Activated T-helper 17 cell treated with anti-CD3 and anti-CD28 coated beads, Interleukin-2, amount 50 U/mL, for 72 hours (primary cell): ENCODE measurements at places on chromosomes 2 and 18.

- no peak overlapping the region for H3K4me3 ChIP-seq
- ATAC-seq, result no peak
- H3K27ac ChIP-seq, result no peak overlapping the region
- H3K36me3 ChIP-seq, result no peaks in the 10 kb centered on the region
- no peaks in the 10 kb centered on the region for H3K27me3 ChIP-seq
Observed at GRCh38 chr2:163175294-163175693, 336.7 kb upstream of the KCNH7 start.

DNA sequence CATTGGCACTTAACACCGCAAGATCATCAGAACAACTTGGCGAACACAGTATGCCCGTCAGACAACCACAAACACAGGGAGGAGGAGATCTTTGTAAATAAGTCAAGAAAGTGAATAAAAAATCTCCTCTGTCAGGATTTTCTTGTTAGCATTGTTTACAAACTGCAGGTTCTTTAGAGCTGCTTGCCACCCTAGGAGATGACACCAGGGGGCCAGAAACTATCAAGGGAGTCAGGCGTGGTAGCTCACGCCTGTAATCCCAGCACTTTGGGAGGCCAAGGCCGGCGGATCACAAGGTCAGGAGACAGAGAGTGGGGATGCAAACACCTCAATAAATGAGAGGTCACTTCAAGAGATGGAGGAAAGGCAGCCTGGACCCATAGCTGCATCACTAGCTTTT lies 428.1 kb downstream of the SETBP1 start:
- H3K4me3 ChIP-seq, result no peak overlapping the region
- no peaks in the 10 kb centered on the region for H3K4me1 ChIP-seq
- H3K27me3 ChIP-seq, result peaks cover 7% of the 10 kb centered on the region
- H3K36me3 ChIP-seq, result no peaks in the 10 kb centered on the region
- no peak for ATAC-seq

- peaks cover 28% of the 10 kb centered on the region for H3K4me1 ChIP-seq
- peak overlapping the region; percentile 29 for H3K4me3 ChIP-seq
- ATAC-seq, result no peak
- no peaks in the 10 kb centered on the region for H3K36me3 ChIP-seq
- H3K27me3 ChIP-seq, result no peaks in the 10 kb centered on the region
Observed at GRCh38 chr2:174780191-174780840, 16.0 kb upstream of the CHRNA1 start.

GRCh38 chr18:70028734-70029133 lies 81.1 kb upstream of the CD226 start:
- H3K4me1 ChIP-seq, result peaks cover 5% of the 10 kb centered on the region
- no peak overlapping the region for H3K27ac ChIP-seq
- ATAC-seq, result no peak
- no peaks in the 10 kb centered on the region for H3K27me3 ChIP-seq
- no peak overlapping the region for H3K4me3 ChIP-seq

GRCh38 chr2:215104226-215104625 lies 34.2 kb downstream of the ABCA12 start:
- ATAC-seq, result no peak
- H3K4me3 ChIP-seq, result no peak overlapping the region
- no peak overlapping the region for H3K27ac ChIP-seq
- H3K27me3 ChIP-seq, result peaks cover 4% of the 10 kb centered on the region

GRCh38 chr2:218229239-218229638 lies 12.2 kb downstream of the ARPC2 start:
- H3K27me3 ChIP-seq, result no peaks in the 10 kb centered on the region
- peaks cover 100% of the 10 kb centered on the region for H3K36me3 ChIP-seq
- H3K27ac ChIP-seq, result peak overlapping the region; percentile 80

DNA sequence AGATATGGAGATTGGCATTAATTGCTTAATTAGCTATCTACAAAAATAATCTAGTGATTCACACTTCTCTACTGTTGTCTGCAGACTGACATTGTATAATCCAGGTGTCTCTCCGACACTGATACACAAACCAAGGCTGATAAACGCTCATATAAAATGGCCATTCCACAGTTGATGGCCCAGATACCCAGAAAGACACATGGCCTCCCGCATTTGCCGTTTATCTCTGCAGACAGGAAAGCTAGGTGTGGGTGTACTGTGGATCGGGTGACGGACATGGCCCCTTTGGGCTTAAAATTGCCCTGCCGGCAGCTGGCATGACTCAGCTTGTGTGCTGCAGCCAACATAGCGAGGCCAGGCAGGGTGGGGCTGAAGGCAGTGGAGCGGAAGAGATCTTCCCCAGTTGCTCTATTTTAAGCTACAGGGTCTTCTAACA lies 18.5 kb downstream of the PMAIP1 start:
- no peaks in the 10 kb centered on the region for H3K36me3 ChIP-seq
- no peak overlapping the region for H3K27ac ChIP-seq
- no peak overlapping the region for H3K4me3 ChIP-seq
- peaks cover 4% of the 10 kb centered on the region for H3K27me3 ChIP-seq
- H3K4me1 ChIP-seq, result peaks cover 18% of the 10 kb centered on the region

GRCh38 chr2:202426751-202427150 lies 50.6 kb downstream of the BMPR2 start:
- no peak overlapping the region for H3K27ac ChIP-seq
- no peaks in the 10 kb centered on the region for H3K27me3 ChIP-seq
- H3K4me1 ChIP-seq, result peaks cover 6% of the 10 kb centered on the region
- peaks cover 11% of the 10 kb centered on the region for H3K36me3 ChIP-seq
- no peak overlapping the region for H3K4me3 ChIP-seq

GRCh38 chr2:114009205-114009944 lies 119.5 kb downstream of the ACTR3 start:
- H3K27ac ChIP-seq, result no peak overlapping the region
- H3K4me1 ChIP-seq, result no peaks in the 10 kb centered on the region
- H3K4me3 ChIP-seq, result no peak overlapping the region

DNA sequence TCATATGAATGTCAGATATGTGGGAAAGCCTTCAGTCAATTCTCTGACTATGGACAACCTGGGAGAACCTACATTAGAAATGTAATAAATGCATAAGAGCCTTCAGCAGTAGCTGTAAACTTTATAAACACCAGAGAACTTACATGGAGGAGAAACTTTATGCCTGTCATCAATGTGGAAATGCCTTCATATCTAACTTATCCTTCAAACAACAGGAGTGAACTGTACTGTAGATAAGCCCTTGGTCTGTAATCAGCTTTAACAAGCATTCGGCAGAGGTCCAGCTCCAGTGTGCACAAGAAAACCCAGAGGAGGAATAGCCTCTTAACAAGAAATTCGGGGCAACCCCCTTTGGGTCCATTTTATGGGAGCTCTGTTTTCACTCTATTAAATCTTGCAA lies 14.8 kb upstream of the UXS1 start:
- H3K27me3 ChIP-seq, result peaks cover 3% of the 10 kb centered on the region
- no peak for ATAC-seq
- no peaks in the 10 kb centered on the region for H3K36me3 ChIP-seq
- no peak overlapping the region for H3K27ac ChIP-seq
- H3K4me3 ChIP-seq, result no peak overlapping the region

- H3K4me1 ChIP-seq, result no peaks in the 10 kb centered on the region
- no peak overlapping the region for H3K4me3 ChIP-seq
- H3K27ac ChIP-seq, result no peak overlapping the region
Observed at GRCh38 chr2:66576311-66576560, 141.3 kb downstream of the MEIS1 start.

GRCh38 chr2:31202041-31202440 lies 15.3 kb downstream of the CAPN14 start:
- no peak for ATAC-seq
- no peaks in the 10 kb centered on the region for H3K36me3 ChIP-seq
- H3K27ac ChIP-seq, result no peak overlapping the region
- no peaks in the 10 kb centered on the region for H3K4me1 ChIP-seq
- H3K27me3 ChIP-seq, result peaks cover 3% of the 10 kb centered on the region

- H3K27me3 ChIP-seq, result peaks cover 11% of the 10 kb centered on the region
- ATAC-seq, result no peak
- H3K4me3 ChIP-seq, result no peak overlapping the region
- no peak overlapping the region for H3K27ac ChIP-seq
Observed at GRCh38 chr2:202185156-202185555, 53.2 kb downstream of the SUMO1 start.

- H3K36me3 ChIP-seq, result no peaks in the 10 kb centered on the region
- H3K4me3 ChIP-seq, result no peak overlapping the region
- H3K27me3 ChIP-seq, result no peaks in the 10 kb centered on the region
- ATAC-seq, result no peak
- H3K4me1 ChIP-seq, result no peaks in the 10 kb centered on the region
Observed at GRCh38 chr18:43067570-43067969, 47.9 kb downstream of the RIT2 start.

GRCh38 chr2:29182334-29182733 lies 67.1 kb downstream of the CLIP4 start:
- no peak overlapping the region for H3K27ac ChIP-seq
- H3K4me1 ChIP-seq, result peaks cover 5% of the 10 kb centered on the region
- ATAC-seq, result no peak

DNA sequence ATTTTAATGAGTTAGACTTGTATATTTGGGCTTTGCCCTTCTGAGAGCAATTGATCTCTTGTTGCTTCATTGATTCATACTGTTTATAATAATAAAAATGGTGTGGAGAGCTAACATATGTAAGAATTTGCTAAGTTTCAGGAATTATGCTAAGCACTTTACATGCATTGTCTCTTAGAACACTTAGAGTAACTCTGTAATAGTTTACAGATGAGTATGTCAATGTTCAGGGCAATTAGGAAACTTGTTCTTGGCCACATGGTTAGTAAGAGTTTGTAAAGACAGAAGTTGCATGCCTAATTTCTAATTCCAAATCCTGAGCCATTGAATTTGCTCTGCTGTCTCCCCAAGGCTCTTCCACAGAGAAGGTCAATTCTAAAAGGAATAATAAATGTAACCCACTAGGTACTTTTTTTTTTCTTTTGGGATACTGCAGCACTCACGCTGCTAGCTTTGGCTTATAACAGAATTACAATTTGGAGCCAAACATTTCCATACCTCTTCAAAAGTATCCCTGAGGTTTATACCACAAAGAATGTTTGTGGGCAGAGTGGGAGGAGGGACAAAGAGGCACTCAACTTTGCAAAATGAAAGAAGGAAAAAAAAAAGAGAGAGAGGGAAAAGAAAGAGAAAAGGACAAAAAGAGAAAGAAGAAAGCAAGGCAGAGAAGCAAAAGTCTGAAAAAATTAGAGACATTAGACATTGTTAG lies 232.4 kb downstream of the CALCRL start:
- no peak for ATAC-seq
- no peak overlapping the region for H3K4me3 ChIP-seq
- no peak overlapping the region for H3K27ac ChIP-seq
- H3K27me3 ChIP-seq, result no peaks in the 10 kb centered on the region
- no peaks in the 10 kb centered on the region for H3K4me1 ChIP-seq
- no peaks in the 10 kb centered on the region for H3K36me3 ChIP-seq

DNA sequence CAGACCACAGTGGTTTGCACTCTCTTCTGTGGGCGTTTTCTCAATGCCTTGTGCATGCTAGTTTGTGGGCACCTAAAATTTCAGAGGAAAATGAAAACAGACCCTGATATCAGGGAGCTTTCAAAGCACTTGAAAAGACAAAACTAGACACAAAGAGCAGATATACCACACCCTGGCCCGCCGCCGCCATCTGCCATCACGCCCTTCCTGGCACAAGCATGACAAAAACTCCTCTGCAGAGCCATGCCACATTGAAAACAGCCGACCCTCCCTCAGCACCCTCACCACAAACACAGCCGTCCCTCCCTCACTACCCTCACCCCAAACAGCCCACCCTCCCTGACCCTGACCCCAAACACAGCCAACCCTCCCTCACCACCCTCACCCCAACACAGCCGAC lies 84.8 kb upstream of the RAB6C start:
- peaks cover 55% of the 10 kb centered on the region for H3K27me3 ChIP-seq
- H3K4me1 ChIP-seq, result no peaks in the 10 kb centered on the region
- H3K36me3 ChIP-seq, result no peaks in the 10 kb centered on the region
- no peak overlapping the region for H3K27ac ChIP-seq
- no peak for ATAC-seq

- no peak for ATAC-seq
- no peak overlapping the region for H3K27ac ChIP-seq
- no peak overlapping the region for H3K4me3 ChIP-seq
Observed at GRCh38 chr18:59923539-59924196, 23.9 kb downstream of the PMAIP1 start.
